Stimulated activated CD4-positive, alpha-beta T cell treated with anti-CD3 and anti-CD28 coated beads, Interleukin-1b, Interleukin-23, amount 100 ng/mL, for 4 hours (primary cell): ENCODE measurements at places on chromosomes 13 and 19.

DNA sequence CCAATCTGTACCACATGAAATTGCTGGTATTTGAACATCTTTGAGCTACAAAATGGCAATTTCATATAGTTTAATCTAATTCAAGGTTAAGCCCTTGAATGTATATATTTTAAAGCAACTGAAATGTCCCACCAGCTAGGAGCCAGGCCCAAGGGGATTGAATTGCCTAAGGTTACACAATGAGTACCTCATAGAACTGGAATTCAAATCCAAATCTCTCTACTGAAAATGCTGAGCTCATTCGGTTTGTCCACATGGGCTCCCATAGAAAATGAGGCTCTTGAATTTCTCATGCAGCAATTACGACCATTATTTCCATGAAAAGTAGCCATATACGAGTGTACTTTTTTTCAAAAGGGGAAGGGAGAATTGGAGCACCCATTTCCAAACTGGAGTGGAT is 31.5 kb upstream of the FNDC3A start:
- no peak for DNase-seq

- DNase-seq: no peak
Observed at GRCh38 chr13:53032849-53033248, 4.2 kb downstream of the OLFM4 start.

DNA sequence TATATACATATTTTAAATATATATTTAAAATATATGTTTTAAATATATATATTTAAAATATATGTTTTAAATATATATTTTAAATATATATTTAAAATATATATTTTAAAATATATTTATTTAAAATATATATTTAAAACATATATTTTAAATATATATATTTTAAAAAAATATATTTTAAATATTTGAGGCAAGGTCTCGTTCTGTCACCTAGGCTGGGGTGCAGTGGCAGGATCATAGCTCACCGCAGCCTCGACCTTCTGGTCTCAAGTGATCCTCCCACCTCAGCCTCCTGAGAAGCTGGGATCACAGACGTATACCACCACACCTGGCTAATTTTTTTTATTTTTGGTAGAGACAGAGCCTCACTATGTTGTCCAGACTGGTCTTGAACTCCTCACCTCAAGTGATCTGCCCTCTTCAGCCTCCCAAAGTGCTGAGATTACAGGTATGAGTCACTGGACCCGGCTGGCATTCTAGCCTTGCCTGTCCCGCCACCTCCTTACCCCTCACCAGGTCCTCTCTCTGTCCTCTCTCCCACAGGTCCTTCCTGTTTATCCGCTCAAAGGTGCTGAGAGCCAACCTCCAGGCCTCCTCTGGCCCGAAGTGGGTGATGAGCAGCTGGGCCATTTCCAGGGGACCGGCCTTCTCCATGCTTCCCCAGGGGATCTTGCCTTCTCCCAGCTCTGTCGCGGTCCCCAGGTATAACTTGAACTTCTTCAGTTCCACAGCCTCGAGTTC is 564 bp downstream of the NLRP12 start:
- DNase-seq: no peak

DNA sequence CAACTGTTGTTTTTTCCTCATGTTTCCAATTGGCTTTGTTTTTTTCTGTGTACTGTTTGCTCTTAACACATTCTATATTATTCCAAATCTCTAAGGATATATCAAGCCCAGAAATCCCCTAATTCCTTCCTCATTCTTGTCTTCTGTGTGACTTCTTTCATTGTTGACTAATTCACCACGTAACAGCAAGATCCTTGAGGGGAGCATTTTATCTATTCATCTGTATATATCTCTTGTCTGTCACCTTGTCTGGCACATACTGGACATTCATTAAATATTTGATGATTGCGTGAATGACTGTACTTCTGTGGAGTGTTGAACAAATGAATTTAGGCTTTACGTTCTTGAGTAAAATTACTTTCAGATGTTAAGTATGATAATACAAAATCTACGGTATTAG is 44.8 kb upstream of the OLFM4 start:
- DNase-seq: no peak

- DNase-seq: no peak
Observed at GRCh38 chr13:36814465-36814864, 4.6 kb upstream of the RFXAP start.

DNA sequence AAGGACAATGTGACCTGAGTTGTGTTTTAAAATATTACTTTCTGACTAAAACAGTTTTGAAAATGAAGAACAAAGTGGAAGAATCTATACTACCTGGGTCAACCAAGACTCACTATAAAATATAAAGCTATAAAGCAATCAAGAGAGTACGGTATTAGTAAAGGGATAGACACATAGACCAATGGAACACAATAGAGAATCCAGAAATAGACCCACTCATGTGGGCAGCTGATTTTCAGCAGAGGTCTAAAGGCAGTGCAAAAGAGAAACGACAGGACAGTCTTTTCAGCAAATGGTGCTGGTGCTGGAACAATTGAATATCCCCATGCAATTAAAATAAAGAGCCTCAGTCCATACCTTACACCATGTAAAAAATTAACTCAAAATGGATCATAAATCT is 224.7 kb downstream of the RGCC start:
- DNase-seq: no peak

- DNase-seq: no peak
Observed at GRCh38 chr19:21587117-21587461, 81.7 kb downstream of the ZNF429 start.

DNA sequence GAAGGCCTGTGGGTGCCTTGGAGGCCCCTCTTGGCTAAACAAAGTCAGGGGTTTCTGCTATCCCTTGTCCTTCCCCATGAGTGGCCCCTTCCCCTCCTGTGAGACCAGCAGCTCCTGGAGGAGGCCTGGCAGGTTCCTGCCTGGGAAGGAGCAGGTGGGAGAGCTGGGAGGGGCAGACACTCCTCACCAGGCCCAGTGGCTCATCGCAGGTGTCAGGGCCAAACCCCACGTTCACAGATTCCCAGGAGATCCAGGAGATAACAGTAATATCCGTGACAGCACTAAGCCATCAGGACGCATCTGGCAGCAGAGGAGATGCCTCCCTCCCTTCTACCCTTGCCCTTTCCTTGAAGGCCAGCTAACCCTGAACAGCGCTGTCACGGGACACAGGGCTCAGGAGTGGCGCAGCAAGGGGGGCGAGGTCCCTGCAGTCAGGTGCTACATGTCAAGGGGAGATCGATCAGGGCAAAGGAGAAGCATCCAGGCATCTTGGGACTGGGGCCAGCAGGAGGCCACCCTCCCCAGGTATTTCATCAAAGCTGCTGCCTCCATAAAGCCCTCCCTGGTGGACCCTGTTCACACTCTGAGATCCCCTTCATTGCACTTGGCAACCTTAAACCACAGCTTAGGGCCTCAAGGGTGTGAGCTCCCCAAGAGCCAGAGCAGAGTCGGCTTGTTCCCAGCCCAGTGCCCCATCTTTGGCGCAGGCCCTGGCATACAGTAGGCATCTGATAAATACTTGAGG is 4.8 kb downstream of the CEBPA start:
- no peak for DNase-seq

- DNase-seq: no peak
Observed at GRCh38 chr19:40600570-40601133, 517 bp upstream of the LTBP4 start.

DNA sequence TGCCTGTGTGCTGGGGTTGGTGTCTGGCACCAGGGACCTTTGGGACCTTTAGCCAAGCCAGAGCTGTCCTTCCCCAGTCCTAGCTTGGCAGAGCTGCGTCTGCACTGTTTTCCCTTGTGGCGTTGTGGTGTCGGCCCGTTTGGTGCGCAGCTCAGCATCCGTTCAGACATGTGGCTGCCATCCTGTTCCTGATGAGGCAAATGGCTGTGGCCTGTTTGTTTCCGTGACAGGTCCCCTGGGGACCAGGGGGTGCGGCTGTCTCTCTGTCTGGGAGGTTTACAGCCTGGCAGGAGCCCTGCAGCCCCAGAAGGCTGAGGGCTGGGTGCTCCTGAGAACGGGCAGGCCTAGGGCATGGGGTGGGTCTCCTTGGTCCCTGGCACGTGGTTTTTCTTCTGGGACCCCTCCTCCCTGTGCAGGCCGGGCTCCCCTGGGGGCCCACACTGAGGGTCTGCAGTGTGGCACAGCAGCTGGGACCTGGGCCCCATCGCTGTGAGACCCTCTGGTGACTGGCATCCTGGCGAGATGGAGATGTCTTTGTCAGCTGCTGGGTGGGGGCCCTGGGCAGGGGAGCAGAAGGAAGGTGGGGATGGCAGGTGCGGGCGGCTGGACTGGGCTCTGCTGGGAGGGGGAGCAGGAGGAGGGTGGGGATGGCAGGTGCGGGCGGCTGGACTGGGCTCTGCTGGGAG is 4.0 kb downstream of the SPPL2B start:
- no peak for DNase-seq
